IgD-negative memory B cell (primary cell): ENCODE measurements at places on chromosomes 12 and 14. TPM values are rescaled to one million over a fixed set of nuclear protein-coding genes. Genes with fewer than 3 reads are reported as not detected.

The OTX2 gene
- not detected for polyA plus RNA-seq

The ARHGAP9 gene
- polyA plus RNA-seq, result 129 TPM

The BCDIN3D gene
- 7.0 TPM for polyA plus RNA-seq

The TAS2R7 gene
- not detected for polyA plus RNA-seq

The IGFBP6 gene
- 1.0 TPM for polyA plus RNA-seq

The KRT82 gene
- polyA plus RNA-seq, result not detected

The SRGAP1 gene
- not detected for polyA plus RNA-seq

The PLEKHD1 gene
- 0.11 TPM for polyA plus RNA-seq
